ENCODE measurements at places on chromosomes 5 and 9. TPM values are rescaled to one million over a fixed set of nuclear protein-coding genes. Genes with fewer than 3 reads are reported as not detected.

PCDHGA10 gene
- 4.8 TPM for total RNA-seq

GRCh38 chr9:27348785-27349697 is 52.1 kb upstream of the EQTN start:
- H3K4me1 ChIP-seq, result no peaks in the 10 kb centered on the region
- H3K4me3 ChIP-seq, result no peak overlapping the region
- DNase-seq, result no peak

DNA sequence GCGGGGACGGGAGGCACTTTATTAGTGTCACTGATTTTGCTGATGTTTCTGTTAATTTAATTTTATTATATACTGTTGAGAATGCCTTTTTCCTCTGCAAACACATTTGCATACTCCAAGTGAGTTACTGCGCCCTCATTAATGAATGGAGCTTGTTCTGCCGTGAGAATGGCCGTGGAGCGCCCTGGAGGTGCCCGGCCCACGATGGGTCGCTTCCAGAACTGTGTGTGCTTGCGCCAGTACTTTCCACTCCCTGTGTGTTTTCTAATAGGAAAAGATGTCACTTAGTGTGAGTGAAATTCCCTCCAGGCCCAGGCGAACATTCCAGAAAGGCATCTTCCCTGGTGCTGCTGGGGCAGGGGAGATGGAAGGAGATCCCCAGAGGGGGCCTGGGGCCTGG is 30.1 kb downstream of the NDUFS6 start:
- no peak overlapping the region for H3K27ac ChIP-seq
- DNase-seq, result no peak
- H3K4me3 ChIP-seq, result no peak overlapping the region
- no peaks in the 10 kb centered on the region for H3K27me3 ChIP-seq
- no peaks in the 10 kb centered on the region for H3K4me1 ChIP-seq

DNA sequence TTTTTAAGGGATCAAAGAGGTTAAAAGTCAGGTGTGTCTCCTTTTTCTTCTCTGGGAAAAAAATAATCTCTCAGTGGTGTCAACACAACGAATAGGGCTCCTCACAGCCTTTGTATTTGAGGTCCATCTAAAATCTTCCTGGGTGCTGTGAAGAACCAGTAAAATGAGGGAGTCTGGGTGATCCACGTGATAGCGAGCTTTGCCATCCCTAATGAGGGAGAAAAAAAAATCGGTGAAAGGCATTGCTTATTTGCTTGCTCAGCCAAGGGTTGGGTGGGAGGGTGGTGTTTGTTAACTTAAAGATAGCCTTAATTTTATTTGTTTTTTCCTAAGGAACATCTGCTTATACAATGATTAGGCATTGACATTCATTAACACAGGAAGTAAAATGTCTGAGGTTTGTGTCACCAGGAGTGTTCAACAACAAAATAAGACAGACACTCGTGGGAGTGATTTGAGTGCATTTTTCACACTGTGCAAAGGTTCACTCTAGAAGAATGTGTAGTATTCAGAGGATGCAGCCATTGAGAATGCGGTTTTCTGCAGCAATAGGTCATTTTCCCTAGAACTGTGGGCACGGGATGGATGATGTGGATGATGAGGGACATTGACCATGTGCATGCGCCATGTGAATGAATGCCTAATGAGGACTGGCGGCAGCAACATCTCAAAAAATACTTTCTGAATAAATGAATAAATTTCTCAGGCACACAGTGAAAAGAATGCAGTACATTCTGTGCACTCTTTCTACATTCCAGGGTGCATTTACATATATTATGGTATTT is 369.5 kb downstream of the NTRK2 start:
- no peak overlapping the region for H3K27ac ChIP-seq
- DNase-seq, result no peak
- no peak overlapping the region for H3K4me3 ChIP-seq

GRCh38 chr9:133718563-133719315 is 19.4 kb downstream of the SARDH start:
- no peaks in the 10 kb centered on the region for H3K4me1 ChIP-seq
- H3K27me3 ChIP-seq, result no peaks in the 10 kb centered on the region
- H3K4me3 ChIP-seq, result no peak overlapping the region
- no peak for DNase-seq

DNA sequence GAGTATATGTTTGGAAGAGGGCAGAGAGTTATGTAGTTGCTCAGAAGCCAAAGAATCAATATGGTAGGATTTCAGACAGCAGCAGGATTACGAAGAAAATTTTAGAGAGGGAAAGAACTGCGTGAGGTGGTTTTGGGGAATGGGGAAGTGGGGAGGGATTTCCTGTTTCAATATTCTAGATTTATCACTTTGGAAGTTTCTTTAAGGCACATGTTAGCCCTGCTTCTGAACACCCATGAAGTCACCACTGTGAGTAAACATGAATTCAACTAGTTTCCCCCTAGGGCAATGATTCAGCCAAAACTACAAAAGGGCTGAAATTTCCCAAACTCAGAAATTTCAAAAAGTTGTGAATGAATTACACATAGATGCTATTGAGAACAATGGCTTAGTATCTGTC is 132.2 kb downstream of the EBF1 start:
- H3K4me1 ChIP-seq, result peaks cover 13% of the 10 kb centered on the region
- DNase-seq, result no peak
- no peaks in the 10 kb centered on the region for H3K27me3 ChIP-seq
- H3K27ac ChIP-seq, result no peak overlapping the region
- H3K4me3 ChIP-seq, result no peak overlapping the region

DNA sequence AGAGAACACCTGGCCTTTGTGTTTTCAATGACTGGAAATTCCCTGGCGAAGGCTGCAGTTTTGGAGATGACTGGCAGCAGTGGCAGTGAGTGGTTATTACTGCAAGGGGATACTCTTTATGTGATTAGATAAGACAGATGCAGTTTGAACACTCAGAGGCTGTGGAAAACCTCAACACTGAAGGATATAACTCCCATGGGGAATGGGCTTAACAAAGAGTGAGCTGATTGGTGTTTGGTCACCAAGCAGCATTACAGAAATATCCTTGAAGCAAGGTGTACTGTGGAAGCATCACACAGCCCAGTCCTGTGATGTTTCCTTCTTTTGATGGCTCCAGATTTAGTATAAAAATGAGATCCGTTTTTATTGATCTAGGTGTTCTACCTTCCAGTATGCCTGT is 490.7 kb upstream of the PTPRD start:
- DNase-seq, result no peak
- H3K4me1 ChIP-seq, result no peaks in the 10 kb centered on the region
- no peak overlapping the region for H3K4me3 ChIP-seq

- no peaks in the 10 kb centered on the region for H3K36me3 ChIP-seq
- H3K27ac ChIP-seq, result no peak overlapping the region
- no peaks in the 10 kb centered on the region for H3K27me3 ChIP-seq
- DNase-seq, result no peak
- no peak overlapping the region for H3K4me3 ChIP-seq
- no peaks in the 10 kb centered on the region for H3K4me1 ChIP-seq
Observed at GRCh38 chr5:93395010-93395409, 186.0 kb downstream of the NR2F1-AS1 start.

All from right atrium auricular region (tissue), 2 donors.